Naive thymus-derived CD8-positive, alpha-beta T cell (primary cell): ENCODE measurements at places on chromosomes 12 and 14.

GRCh38 chr14:84250893-84251292 is 1279.1 kb upstream of the FLRT2 start:
- DNase-seq, result no peak

GRCh38 chr12:69688021-69688420 is 11.1 kb downstream of the BEST3 start:
- DNase-seq, result no peak

DNA sequence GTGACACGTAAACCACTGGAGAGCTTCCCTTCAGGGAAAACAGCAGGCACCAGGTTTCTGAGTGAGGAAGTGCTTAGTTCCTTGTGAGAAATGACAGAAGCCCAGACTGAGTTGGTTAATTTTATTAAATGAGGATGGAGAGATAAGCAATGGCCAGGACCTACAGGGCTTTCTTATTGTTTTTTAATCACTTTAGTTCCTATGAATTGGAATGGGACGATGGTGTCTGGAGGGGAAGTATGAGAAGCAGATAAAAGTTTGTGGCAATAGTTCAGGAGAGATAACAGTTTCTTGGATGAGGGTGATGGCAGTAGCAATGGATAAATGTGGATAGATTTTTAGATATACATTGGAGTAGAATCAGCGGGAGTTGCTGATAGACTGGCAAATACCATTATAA is 86.5 kb upstream of the PTPRR start:
- no peak for DNase-seq

DNA sequence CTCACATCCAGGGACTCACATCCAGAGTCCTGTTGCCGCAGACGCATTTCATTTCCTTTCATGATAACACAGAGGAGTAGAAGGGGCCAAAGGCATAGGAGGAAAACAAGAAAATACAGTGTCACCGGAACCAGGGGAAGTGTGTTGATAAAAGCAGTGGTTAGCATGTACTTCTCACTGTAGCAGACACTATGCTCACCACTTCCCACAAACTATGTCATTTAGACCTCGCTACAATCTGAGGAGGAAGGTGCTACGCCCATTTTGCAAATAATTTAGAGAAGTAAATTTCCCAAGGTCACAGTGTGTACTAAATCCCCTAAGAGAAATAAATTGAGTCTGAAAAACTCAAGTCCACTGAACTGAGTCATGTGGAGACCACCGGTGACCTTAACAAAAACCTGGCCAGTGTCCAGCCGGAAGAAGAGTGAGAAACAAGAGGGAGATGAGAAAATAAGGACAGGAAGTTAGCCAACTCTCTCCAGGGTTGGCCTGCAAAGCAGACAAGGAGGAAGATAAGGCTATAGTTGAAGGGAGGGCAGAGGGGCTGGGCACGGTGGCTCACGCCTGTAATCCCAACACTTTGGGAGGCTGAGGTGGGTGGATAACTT is 25.8 kb upstream of the TMCC3 start:
- DNase-seq, result no peak

DNA sequence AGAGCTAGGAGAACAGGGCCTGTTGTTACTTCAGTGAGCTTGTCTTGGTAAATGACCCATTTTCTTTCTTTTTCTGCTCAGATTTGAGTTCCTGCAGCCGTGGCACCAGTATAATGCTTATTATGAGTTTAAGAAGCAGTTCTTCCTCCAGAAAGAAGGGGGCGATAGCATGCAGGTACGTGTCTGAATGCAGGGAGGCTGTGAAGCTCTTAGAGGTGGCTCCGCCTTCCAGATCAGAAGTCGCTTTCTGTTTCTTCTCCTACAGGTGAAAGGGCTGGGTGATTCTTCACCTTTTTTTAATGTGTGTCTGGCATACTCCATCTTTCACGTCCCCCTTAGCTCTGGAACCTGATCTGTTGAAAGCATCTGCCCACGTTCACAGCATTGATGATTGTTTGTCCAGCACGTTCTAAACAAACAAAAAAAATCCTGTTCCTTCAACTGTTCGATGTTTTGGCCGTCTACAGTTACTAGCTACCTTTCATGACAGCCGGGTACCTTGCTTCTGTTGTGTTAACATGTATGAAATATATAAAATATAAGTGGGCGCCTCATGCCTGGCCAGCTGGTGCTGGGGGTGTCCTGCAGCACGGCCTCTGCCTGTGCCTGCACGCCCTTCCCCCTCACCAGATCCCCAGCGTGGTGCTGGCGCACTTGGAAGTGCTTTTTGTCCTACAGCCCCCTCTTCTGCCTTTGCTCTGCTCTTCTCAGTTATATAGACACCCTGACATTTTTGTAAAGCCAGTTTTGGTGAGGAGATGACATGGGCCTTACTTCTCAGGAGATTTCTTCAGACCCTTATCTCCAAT is 44.6 kb downstream of the SFSWAP start:
- peak; percentile 24 for DNase-seq

GRCh38 chr12:51519755-51520154 is 71.3 kb upstream of the SCN8A start:
- DNase-seq, result no peak

DNA sequence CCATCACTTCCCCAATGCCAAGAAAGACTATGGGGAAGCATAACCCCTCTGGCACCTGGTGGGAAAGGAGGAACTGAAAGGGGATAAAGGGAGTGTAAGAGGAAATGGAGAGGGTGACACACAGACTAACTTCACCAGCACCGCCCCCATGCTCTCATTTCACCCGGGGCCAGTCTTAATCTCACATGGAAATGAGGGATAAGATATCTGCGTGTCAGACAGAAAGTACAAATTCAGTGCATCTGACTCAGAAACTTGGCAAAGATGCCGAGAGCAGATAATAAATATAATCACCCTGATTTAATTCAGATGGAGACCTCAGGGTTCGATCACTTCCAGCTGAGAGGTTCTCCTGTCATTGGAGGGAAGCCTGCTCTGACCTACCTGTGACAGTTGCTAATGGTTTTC is 191.6 kb downstream of the DUSP6 start:
- no peak for DNase-seq

- DNase-seq, result no peak
These were observed 60.0 kb upstream of the ELK3 start for GRCh38 chr12:96134200-96134599.

GRCh38 chr14:91901449-91902226 is 34.3 kb upstream of the TC2N start:
- no peak for DNase-seq

DNA sequence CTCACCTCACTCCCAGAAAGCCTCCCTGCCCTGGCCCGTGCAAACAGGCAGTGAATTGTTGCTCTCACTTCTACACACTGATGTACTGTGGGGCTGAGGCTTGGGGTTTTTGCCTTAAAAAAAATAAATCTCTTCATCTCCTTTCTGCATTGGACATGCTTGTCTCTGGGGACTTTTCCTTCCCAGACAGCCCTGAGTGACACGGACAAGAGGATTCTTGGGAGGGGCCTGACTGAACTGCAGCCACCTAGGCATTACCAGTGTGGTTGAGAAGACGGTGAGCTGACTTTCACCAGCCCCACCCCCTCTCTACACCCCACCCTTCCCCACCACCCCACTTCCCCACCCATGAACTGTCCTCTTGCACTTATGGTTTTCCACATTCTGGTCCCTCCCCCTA is 51.6 kb upstream of the PARP11 start:
- no peak for DNase-seq

GRCh38 chr12:57477710-57478681 is 1.7 kb downstream of the ARHGAP9 start:
- peak; percentile 44 for DNase-seq

DNA sequence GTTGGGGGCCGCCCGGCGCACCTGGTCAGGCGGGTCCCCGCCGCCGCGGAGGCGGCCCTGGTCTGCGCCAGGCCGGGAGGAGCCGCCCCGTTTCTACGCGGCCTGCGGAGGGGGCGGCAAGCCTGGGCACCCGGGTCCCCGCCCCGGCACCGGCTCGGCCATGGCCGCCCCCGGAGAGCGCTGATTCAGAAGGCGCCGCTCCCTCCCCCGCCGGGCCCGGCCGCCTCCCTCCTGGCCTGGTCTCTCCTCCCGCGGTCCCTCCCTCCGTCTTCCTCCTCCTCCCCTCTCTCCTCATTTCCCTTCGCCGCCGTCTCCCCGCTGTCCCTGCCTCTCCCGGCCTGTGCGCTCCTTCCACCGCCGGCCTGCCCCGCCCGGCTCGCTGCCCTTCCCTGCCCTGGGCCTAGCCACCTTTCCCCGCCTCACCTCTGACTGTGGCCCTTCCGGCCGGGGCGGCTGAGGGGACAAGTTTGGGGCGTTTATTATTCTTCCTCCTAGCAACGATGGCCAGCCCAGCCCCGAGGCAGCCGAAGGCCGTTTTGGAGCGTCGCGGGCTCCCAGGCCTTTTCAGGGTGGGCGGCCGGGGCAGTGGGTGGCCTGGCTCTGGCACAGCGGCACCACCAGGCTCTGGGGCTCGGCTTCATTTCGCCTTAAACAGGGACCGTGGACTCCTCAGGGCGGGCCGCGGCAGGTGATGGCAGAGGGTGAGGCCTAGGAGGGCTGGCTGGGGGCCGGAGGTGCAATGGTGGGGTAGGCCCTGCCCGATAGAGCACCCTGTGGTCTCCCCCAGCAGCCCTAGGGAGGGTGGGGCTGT is 768 bp downstream of the CEP170B start:
- no peak for DNase-seq

DNA sequence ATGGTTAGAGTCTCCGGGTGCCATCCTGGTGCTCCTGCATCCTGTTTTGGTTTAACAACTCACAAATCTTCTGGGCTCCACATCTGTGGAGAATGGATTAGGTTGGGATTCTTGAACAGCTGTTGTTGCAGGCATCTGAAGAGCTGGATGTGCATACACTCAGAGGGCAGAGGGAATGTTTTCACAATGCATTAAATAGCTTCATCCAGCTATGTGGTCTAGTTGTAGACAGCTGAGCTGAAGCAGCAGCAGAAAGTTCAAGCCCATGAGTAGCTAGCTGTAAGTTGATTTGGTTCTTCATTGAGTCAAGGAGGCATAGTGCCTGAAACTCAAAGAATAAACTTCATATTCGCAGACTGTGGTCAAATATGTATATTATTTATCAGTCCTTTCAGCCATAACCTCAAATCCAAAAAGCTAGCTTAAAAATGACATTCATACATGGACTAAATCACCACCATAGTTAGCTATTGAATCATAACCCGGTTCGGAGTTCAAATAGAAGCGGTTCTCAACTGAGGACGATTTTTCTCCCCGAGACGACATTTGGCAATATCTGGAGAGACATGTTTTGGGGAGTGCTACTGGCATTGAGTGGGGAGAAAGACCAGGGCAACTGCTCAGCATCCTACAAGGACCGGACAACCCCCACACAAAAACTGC is 858 bp upstream of the ANKRD13A start:
- DNase-seq, result no peak

GRCh38 chr14:73889376-73889775 is 2.7 kb downstream of the ZNF410 start:
- no peak for DNase-seq

DNA sequence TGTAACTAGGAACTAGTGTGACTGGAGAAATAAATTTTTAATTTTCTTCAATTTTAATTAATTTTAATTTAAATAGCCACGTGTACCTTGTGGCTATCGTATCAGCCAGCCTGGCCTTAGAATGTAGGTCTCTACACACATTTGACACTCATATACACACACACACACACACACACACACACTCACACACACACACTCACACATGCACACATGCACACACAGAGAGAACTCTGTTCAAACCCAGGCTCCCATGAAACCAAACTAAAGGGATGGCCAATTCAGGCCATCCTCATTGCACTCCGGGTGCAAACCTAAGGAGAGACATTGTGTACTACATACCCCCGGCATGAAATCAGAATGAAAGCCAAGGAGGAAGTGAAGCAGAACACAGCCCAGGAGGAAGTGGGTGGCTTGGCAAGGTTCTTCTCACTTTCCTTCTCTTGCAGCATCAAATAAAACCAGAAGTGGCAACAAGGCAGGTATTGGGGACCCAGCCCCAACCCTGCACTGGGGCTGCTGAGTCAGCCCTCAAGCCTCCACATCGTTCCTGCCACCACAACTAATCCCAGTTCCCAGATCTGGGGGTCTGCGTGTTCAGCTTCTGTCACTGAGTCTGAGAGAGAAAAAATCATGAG is 26.2 kb upstream of the CHPT1 start:
- peak; percentile 41 for DNase-seq

DNA sequence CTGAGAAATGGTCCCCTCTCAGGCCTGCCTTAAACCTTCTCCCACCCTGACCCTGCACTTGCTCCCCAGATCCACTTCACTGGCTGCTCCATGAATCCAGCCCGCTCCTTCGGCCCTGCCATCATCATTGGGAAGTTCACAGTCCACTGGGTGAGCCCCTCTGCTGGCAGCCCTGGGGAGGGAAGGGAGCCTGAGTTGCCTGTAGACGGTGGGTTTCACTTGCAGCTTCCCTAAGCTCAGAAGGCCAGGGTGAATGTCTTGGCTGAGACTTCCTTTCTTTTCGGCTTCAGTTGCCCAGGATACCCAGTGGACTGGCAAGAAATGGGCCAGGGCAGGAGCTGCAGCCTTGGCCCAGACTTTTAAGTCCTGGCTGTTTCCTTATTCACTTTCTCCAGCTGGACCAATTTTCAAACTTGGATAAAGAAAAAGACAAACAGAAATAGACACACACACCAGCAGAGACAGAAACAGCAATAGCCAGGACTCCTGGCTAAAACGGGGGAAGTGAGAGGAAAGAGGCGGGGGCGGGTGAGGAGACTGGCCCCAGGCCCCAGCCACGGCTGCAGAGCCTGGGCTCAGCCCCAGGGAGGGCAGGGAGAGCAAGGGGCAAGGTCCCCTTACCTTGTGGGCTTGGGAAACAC is 2.0 kb downstream of the AQP6 start:
- no peak for DNase-seq

GRCh38 chr12:122265886-122266229 is 436 bp downstream of the VPS33A start:
- peak; percentile 40 for DNase-seq

DNA sequence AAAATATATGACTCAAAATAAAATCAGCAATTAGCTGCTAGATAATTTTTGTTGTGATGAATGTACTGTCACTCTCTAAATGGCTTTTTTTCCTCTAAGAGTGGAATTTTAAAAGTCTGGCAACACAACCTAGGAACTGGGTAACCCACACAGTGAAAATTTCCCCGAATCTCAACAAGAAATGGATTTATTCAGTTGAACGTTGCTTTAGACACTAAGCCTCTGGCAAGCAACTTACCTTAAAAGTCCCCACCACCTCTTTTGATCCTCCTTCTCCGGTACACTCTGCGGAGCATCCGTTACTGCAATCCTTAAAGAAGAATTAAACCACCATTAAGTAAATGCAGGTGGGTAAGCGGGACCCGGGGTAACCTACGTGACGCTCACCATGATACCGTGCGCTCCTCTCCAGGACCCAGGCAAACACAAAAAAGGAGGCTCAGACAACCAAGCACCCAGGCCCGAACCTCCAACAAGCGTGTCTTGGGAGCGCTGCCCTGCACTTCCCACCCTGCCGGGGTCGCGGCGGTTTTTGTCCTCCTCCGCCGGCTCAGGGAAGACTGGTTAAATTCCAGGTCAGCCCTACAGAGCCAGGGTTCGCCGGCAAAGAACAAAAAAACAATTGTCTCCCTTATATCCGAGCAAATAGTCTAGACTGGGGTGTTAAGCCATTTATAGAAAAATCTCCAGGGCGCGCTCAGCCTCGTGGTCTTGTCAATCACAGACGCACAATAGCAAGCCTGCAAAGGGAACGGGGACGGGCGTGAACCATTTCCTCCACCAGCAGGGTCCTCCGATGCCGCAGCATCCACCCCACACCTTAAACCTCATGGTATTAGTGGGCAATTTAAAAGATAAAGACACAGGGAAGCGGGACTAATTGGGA is 47.1 kb downstream of the BCAT1 start:
- no peak for DNase-seq
